ENCODE measurements at places on chromosomes 7 and 10.

DNA sequence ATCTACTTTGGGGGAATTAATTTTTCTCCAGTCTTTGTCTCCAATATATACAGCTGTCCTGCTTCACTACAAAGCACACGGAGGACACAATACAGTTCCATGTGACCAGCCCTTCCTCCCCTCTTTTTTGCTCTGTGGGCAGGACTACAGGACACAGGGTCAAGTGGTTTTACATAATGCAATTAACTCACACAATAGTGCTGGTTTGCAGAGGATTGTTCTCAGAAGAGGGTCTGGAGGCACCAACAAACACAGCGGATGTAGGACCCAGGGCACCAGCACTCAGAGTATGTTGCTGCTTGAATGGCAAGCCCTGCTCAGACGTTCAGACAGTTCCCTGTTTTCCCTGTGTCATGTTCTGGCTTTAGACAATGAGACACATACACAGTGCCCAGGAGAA lies 52.0 kb upstream of the NPTX2 start:
- no peak for DNase-seq

- DNase-seq, result no peak
Measured at GRCh38 chr10:28714401-28715053, 37.2 kb downstream of the BAMBI start.

- DNase-seq, result no peak
Measured at GRCh38 chr10:13587391-13587790, 626 bp downstream of the PRPF18 start.

DNA sequence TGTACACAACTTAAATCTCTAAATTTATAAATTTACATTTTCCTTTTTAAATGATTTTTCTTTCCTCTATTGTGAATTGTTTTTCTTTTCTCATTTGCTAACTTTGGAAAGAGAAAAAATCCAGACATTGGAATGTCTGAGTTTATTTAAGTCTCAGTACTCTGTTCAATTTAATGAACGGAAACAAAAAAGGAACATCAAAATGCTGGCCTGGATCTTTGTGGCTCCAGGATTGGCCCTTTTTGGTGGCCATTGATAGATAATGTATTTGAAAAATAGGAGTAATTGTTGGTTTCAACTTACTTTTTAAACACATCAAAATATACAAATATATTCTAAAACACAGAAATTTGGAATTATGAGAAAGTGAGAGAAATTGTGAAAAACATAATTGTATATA lies 336.0 kb downstream of the SUGCT start:
- no peak for DNase-seq

GRCh38 chr7:154767142-154767541 lies 235.8 kb downstream of the PAXIP1 start:
- DNase-seq, result no peak

DNA sequence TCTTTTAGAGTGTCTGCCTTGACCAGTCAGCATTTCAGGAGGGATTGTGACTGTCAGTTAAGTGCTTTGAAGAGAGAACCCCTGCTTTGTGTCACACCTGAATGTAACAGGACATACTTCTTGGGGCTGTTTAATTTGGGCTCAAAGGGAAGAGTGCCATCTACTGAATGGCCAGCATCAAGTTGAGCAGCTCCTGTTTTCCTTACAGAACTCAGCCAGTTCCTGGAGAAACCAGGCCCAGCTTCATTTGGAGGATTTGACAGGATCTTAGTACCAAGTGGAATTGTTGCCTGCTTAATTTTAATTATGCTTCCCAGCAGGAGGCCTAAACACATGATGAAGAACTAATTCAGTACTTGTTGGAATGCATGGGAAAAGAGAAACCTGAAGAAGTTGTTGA lies 8.3 kb downstream of the ADD3 start:
- no peak for DNase-seq

- no peak for DNase-seq
Measured at GRCh38 chr7:101411508-101411874, 48.8 kb downstream of the COL26A1 start.

Data from stimulated activated CD4-positive, alpha-beta T cell treated with anti-CD3 and anti-CD28 coated beads, Interleukin-4, amount 100 ng/mL, for 48 hours (primary cell).